ENCODE measurements at places on chromosomes 2 and 18.

GRCh38 chr2:60872510-60872928 is 8.9 kb upstream of the REL start:
- no peak for DNase-seq

DNA sequence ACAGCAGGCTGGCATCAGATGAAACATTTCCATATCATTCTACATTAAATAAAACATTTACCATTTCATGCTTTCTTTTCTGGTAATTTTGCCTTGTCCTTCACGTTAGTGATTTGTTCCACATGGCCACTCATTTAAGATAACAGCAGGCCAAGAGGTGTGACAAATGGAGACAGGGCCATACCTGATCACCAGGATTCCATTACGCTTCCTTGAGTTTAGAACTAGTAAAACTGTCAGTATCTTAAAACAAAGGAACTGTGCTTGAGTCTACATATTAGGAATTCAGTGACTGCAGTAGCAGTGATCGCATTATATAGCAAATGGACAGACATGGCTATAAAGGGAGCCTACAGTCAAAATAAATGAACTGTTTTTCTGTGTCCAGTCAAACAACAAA is 155.1 kb upstream of the FSHR start:
- no peak for DNase-seq

- DNase-seq, result no peak
Observed at GRCh38 chr2:150505178-150505577, 17.7 kb upstream of the RND3 start.

DNA sequence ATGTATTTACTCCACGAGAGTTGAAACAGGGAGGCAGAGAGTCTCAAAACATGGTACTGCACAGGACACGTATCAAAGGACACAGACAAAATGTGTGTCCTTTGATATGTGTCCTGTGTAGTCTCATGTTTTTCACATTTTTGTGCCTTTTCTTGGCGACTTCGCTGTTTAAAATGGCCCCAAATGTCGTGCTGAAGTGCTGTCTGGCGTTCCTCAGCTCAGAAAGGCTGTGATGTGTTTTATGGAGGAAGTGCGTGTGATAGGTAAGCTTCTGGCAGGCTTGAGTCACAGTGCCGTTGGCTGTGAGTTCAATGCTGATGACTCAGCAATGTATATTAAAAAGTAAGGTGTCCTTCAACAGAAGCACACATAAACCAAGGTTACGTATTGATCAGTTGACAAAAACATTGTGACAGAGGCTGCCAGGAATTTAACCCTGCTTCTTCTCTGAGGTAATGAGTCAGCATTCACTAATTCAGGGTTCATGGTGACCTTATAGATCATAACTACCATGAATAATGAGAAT is 78.2 kb downstream of the DYSF start:
- DNase-seq, result no peak

- no peak for DNase-seq
Observed at GRCh38 chr18:36527740-36528455, 230.4 kb downstream of the FHOD3 start.

GRCh38 chr18:2169656-2170055 is 401.6 kb downstream of the METTL4 start:
- no peak for DNase-seq

DNA sequence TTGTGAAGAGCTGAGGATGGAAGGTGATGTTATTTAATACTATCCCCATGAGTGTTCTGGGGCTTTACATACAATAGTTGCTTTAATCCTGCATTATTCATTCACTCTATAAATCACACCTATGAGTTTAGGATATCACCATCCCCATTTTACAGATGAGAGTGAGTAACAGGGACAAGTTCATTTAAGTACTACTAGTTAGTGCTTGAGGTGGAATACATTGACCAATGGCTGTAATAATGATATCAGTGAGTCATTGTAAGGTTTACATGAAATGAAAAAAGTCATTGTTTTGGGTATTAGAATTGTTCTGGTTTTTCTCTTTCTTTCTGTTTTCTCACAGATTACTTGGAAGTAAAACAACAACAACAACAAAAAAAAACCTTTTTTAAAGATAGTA is 42.5 kb downstream of the TANC1 start:
- no peak for DNase-seq

DNA sequence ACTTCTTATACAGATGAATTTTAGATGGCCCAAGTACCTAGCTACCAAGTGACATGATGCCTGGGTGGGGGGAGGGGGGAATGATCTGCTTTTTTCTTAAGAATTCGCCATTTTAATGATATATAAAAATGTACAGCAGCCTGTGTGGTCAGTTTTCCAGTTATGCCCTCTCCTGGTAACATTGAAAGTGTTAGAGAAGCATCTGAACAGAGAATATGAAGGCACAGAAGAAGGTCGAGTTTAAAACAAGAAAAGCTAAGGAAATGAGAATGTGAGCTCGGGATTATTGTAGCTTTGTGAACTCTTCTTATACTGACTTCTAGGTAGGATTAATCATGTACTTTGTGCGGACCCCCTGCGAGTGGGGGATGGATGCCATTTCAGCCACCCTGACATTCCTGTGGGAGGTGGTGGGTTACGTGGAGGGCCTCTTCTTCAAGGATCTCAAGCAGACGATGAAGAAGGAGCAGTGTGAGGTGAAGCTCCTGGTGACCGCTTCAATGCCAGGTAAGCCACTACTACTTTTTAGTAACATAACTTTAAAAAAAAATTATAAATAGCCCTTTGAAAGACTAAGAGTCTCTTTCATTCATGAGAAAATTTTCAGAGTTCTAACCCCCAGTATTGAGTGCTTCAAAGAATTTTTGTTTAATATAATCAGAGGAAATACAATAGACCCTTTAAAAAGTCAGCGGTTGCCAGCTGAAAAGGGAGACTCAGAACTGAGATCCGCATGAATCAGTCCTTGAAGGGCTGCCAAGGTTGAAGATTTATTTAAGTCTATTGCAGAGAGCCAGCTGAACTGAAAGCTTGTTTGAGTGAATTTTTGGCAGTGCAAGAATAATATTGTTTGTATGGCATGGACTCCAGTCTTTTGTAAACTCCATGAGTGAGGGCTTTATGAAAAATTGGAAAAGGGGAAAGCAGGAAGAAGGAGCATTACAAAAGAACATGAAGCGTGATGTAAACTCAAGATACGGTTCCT is 68.6 kb upstream of the RPE start:
- no peak for DNase-seq

DNA sequence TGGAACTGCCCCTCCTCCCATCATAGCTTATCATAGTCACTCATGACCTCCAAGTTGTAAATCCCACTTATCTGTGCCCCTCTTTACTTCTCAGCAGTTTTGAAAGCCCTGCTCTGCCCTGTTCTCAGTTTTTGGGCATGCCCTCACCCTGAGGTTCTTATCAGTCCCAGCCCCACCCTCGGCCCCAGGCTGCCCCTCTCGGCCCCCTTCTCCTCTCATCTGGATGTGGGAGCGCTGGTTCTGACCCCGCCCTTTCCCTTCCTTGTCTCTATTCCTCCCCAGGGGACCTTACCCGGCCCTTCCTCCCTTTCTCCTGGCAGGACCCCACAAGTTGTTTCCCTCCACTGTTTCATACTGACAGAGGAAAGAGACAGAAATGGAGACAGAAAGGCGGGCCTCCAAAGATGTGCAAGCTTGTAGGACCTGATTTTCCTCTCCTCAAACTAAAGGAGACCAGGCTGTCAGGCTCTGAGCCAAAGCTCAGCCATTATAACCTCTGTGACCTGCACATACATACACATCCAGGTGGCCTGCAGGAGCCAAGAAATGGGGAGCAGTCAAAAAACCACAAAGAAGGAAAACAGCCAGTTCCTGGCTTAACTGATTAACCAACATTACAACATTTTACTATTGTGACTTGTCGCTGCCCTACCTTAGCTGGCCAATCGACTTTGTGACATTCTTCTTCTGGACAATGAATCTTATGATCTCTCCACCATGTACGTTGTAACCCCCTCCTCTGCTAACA is 171.0 kb upstream of the HS6ST1 start:
- DNase-seq, result no peak

DNA sequence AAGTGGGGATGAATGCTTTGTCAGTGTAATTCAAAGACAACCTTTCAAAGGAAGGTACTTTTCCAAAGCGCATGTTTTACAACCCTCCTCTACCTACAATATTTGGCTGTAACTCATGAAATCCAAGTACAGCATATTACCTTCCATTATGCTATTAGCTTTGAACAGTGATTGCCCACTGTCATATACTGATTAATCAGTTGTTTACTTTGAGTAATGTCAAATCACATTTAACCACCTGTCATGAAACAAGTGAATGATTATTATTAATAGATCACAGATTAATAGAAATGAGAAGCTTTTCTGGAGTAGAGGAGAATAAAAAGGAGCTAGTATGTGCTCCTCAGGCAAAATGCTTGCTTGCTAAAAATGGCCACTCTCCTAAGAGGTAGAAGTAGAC is 150.5 kb upstream of the SMAD7 start:
- no peak for DNase-seq

DNA sequence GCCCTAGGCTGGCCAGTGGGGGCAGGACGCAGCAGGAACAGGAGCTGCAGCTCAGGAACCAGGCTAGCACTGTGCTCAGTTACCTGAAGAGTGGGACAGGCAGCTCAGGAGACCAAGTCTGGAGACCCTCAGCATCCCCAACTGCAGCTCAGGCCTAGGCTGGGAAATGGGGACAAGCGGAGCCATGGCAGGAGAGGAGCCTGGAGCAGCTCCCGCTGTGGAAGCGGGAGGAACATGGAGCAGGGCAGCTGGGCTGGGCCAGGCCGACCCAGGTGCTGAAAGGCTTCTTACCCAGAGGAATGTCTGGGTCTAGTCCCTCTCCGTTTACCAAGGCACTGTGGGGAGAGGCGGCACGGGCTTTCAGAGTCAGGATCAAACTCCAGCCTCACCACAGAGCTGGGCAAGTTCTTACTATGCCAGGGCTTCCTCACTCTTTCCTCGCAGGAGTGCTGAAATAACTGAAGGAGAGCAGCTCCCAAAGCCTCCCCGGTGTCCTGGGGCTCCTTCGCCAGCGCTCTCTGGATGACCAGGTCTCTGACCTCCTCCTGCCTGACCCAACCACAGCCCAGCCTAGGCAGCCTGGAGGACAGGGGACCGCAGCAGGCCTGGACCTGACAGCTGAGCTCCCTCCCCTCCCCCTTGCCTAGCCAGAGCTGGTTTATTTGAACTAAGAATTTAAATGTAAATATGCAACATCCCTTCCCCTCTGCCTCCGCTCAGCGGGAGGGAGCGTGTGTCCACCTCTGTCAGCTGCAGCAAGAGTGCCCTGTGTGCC is 247.8 kb upstream of the SIX2 start:
- no peak for DNase-seq

GRCh38 chr18:22113144-22113844 is 56.1 kb upstream of the GATA6 start:
- no peak for DNase-seq

DNA sequence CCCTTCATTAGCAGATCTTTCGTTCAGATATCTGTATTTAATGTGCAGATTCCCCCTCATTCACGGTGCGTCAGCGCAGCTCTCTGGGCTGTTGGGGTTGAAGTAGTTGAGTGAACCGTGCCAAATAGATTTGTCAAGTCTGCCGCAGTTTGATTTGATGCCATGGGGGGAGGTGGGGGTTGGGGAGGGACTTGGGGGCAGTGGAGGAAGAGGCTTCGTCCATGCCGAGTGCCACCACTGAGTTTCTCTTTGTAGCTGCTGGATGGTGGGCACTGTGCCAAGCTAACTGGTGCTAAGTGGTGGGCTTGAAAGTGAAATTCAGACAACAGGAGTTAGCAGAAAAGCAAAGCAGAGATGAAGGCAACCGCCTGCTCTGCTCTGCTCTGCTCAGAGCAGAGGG is 47.9 kb downstream of the NRP2 start:
- no peak for DNase-seq

DNA sequence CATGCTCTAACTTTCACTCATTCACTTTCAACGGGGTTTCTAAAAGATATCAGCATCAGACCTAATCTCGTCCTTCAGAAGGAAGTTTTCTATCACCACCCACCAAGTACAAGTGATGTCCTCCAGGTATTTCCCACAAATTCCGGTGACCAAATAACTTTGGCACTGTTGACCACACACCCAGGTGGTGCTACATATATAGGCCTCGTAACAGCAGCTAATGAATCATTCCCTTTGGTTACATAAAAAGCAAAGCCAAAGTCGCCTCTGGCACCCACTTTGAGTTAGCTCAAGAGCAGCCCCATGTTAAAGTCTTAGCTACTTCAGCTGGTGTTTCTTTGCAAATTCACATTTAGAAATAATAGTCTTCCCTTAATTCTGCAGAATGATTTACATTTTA is 138.2 kb upstream of the OSR1 start:
- DNase-seq, result no peak

DNA sequence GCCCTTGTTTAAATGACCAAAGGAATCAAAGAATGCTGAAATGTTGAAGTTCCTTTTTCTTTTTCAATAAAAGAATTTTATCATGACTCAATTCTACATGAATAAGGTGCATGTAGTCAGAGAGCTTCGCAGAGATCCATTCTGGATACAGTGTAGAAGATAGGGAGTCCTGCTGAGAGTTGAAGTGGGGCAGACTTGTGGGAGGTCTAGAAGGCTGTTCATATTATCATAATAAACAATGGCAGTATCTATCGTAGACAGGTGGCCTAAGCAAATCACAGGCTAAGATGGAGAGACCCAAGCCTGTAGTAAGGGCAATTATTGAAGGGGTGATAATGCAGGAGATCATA is 1322.0 kb upstream of the CELF4 start:
- no peak for DNase-seq

GRCh38 chr18:73954268-73954667 is 193.4 kb downstream of the FBXO15 start:
- DNase-seq, result no peak

DNA sequence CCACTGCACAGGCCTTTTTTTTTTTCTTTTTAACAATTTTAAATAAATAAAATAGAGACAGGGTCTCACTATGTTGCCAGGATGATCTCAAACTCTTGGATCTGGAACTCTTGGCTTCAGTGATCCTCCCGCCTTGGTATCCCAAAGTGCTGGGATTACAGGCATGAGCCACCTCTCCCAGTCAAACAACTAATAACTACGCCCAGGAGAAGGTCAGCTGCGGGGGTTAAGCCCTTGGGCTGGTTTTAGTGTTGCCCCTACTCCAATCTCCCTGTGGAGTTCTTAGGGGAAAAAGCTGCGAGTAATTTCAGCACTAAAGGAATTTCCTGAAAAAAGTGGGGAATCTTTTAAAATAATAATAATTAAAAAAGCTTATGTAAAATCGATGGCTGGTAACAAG is 96.4 kb upstream of the XPO1 start:
- DNase-seq, result no peak

DNA sequence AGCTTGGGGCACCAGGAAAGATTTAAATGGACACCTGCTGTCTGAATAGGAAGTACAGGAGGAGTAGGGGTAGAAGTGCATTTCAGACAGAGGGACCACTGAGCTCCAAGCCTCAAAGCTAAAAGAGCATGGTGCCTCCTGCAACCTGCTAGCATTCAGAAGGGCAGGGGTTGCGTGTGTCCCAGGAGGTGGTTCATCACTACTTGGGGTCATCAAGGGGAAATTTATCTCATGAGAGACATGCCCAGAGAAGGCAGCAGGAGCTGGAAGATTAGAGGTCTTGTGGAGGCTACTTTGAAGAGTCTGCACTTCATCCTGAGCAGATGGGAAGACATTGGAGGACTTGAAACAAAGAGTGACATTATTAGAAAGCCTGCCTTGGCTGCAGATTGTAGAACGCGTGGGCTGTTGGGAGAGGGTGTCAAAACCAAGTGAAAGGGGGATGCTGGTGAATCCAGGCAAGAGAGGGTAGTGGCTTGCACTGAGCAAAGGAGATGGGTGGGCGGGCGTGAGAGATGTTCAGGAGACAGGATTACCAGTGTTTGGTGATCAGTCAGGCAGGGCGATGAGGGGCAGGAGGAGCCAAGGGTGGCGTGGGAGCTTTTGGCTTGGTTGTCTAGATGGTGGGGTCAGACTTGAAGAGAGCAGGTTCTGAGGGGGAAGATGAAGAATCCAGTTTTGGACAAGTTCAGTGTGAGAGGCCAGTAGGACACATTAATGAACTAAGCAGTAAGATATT is 154.0 kb downstream of the DYSF start:
- DNase-seq, result no peak
